ENCODE measurements at places on chromosomes 11 and 22. TPM values are rescaled to one million over a fixed set of nuclear protein-coding genes. Genes with fewer than 3 reads are reported as not detected.

DNA sequence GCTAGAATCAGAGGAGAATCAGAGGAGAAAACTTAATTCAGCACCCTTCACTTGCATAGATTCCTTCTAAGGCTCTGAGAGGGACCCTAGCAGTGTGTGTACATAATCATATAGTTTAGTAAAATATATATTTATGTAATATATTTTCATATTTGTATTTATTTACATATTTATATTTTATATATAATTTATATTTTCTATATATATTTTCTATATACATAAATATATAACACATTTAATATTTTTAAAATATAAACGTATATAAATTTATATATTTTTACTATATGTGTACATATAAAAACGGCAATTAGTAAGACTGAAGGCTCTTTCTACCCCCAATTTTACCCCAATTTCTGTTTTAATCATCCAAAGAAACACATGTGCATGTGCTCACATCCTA lies 80.3 kb downstream of the NXPE2 start:
- DNase-seq = no peak

DNA sequence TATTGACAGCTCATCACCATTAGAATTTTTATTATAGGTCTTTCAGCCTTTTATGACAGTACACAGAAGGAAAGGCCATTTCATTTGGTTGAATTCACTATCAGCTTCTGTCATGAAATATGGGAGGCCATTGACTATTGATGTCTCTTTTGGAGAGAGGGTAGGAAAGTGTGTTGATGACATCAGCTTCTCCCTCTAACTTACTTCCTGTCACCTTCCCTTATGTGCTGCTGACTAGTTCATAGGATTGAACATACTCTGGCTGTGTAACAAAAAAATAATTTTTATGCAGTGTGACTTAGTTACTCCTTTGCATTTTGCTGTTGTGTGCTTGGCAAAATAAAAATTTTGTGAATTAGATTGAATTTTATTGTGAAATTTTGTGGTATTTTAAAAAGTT lies 769.2 kb downstream of the METTL15 start:
- DNase-seq = no peak

DNA sequence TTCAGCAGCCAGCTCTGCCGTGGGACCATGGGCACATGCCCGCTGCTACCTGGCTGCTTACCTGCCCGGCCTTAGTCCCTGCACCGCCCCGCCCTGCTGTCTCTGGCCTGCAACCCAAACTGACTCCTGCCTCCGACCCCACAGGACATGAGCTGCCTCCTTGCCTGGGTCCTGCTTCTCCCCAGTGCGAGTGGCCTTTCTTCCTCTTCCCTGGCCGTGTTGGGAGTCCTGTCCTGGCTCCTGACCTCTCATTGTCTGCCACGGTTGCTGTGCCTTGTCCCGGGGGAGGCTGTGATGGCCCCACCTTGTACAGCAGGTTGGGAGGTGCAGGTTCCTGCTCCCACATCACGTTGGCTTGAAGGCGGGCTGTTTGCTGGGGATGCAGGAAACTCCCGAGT lies 370.0 kb downstream of the TBC1D22A start:
- no peak for DNase-seq

DNA sequence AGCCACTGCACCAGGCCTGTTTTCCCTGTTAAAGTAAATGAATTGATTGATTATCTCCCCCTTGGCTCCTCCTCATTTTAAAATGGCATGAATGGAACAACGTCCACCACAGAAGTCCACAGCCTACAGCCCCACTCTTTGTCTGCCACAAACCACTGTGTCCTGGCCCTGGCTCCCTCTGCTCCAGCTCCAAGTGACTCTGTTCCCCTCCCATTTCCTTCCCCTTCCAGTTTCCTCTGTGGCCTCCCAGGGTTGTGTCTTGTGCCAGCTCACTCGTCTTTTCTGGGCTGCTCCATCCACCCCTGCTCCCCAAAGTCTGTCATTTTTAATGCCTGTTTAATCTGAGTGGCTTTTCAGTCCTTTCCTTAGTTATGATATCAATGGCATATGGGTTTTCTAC lies 52.4 kb upstream of the CD5 start:
- no peak for DNase-seq

GRCh38 chr11:125886997-125887372 lies 483 bp upstream of the HYLS1 start:
- no peak for DNase-seq

- DNase-seq = no peak
Measured at GRCh38 chr11:121067453-121067852, 33.6 kb upstream of the TECTA start.

DNA sequence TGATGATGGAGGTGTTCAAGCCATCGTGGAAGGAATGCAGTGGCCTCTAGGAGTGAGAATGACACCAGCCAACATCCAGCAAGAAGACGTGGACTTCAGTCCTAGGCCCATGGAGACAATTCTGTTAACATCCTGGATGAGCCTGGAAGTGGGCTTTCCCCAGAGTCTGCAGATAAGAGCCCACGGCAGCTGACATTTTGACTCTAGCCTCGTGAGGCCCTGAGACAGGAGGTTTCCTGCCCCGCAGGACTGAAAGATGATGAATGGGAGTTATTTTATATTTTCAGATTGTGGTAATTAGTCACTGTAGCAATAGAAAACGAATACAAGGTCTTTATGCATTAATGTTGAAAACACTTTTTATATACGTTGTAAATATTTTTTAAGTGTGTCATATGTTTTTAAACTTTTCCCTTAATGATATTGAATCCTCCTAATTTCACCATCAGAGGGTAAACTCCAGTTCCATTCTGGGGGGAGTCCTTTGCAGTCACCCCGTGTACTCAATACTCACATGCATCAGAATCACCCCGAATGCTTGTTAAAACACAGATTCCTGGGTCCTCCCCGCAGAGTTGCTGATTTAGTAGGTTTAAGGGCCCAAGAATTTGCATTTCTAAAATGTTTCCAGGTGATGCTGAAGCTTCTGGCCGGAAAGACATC lies 570 bp upstream of the TPCN2 start:
- DNase-seq = no peak

DNA sequence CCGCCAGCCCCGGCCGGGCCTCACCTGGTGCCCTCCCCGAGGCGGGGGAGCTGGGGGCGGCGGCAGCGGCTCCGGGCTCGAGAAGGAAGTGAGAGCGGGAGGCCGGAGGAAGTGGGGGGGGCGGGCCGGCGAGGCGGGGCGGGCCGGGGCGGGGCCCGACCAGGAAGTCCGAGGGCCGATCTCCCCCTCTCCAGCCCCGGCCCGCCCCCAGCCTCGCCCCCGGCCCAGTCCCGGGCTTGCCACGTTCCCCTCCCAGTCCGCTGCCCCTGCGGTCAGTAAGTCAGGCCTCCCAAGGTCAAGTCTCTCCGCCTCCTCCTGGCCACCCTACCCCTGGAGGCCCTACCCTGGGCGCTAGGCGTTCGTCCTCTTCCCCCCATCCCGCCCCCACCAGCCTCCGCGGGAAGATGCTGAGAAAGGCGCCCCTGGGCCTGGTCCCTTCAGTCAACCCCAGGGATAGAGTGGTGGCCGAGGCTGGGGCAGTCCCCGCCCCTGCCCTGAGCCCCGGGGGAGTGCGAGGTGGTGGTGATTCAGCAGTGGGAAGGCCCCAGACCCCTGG lies at the start of gene RHOG:
RHOG (minus strand) TSS at position 90 of the 556 bp plus-strand sequence. CDS start 12,821 bp downstream, outside the sequence.
- peak; percentile 47 for DNase-seq

GRCh38 chr22:37098976-37099591 lies 10.4 kb downstream of the TMPRSS6 start:
- no peak for DNase-seq

DNA sequence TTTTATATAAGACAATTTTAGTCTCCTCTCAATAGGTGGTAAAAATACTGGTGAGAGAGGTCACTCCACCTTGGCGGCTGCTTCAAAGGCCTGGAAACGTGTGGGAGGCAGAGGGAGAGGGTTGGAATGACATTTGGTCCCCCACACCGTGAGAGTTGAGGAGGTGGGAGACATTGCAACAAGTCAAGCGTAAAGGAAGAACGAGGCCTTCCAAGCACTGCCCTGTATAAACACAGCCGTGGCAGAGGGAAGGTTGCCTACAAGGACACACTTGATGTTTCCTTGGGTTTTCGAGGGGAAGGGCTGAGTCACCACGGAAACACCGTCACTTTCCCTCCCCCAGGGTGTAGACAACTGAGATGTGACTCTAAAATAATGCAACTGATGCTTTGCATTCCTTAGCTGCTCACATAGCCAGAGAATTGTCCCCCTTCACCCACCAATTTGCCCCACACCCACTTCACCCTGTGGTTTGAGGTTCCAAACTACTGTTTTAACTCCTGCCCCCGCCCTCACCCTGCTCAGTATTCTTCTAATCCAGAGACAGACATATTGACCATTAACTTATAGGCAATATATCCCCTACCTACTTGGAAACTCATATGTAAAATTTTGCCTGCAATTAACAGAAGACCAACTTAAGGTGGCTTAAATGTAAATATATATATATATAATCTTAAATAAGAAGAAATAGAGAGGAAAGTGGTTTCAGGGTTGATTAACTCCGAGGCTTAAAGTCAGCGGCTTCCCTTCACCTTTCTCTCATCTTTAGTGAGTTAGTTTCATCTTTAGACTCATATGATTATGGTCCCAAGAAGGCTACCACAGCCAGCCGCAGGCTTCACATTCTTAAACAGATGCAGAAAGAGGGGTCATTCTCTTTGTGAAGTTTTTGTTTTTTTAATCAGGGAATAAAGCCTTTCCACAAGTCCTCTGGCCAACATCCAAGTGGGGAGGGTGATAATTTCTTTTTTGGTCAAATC lies 54.1 kb upstream of the BDNF start:
- no peak for DNase-seq

DNA sequence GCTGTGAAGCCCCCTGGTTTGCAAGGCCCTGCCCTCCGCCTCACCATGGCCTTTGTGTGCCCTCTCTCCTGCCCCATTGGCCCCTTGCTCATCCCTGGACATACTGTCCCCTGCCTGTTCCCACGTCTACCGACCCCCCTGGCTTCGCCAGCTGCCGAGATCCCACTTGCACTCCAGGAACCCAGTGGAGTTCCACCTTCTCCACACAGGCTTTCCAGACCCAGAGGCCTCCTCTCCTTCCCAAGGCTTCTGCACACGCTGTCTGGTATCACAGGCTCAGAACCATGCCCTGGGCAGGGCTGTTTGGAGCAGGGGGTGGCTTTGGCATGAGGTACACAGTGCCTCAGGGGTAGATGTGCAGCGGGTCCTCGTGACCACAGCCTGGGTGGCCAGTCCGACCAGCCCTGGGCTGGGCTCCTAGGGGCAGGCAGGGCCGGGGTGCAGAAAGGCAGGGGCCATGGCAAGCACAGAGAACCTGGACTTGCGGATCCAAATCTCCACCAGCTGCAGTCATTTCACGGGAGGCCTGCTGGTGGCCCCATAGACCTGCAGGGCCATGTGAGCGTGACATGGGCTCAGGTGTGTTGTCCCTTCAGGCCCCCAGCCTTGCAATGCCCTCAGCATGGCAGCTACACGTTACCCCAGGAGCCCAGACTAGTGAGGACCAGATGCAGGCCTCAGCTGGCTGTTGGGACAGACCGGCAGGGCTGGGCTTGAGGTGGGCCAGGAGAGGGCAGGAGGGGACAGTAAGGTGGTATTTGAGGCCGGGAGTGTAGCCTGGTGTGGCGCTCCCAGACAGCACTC lies 9.5 kb downstream of the GRK2 start:
- DNase-seq = no peak

- peak; percentile 41 for DNase-seq
Measured at GRCh38 chr11:61587951-61588727, 7.3 kb upstream of the SYT7 start.

GRCh38 chr11:128394431-128395089 lies 192.8 kb downstream of the ETS1 start:
- no peak for DNase-seq

GRCh38 chr11:98710986-98711385 lies 309.8 kb upstream of the CNTN5 start:
- DNase-seq = no peak

GRCh38 chr11:113091481-113091780 lies 130.2 kb downstream of the NCAM1 start:
- no peak for DNase-seq

- DNase-seq = no peak
Measured at GRCh38 chr22:37334859-37335805, 52.8 kb downstream of the CYTH4 start.

GRCh38 chr11:66150140-66150539 lies 80.1 kb downstream of the PACS1 start:
- DNase-seq = no peak

- DNase-seq = no peak
Measured at GRCh38 chr11:122814401-122814800, 23.9 kb upstream of the CRTAM start.

DNA sequence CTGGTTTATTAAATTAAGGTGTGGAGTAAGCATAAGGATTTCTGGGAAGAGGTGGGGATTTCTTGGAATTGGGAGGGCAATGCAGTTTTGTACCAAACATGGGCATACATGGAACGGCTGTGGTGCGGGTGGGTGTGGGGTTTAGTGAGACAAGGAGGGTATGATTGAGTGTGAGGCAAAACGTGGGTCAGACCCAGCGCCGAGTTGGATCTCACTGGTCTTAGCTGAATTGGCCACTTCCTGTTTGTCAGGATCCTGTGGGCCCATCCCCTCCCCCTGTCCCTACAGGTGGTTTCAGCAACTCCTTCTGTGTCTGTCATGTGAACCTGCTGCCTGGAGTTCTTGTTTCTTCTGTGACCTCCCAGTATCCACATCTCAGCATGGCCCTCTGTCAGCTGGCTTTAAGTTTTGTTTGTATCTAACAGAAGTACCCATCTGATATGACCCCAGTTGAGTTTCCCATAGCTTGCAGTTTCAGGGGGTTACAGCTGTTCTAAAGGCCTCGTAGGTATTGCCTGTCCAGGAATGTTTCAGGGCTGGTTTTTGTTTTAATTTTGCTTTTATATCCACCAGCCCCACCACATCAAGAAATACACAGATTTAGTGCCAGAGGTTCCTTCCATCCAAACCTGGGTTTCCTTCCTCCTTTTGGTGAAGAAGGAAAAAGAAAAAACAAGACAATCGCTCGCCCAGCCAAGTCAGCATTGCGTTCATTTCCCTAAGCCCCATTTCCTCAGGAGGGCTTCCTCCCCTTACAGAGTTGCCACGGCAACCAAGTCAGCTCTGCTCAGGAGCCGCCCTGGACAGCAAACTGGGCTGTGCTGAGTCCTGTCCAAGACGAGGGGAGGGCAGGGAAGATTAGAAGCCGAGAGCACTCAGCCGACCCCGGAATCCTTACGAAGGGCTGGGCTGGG lies 6.0 kb downstream of the APOL1 start:
- no peak for DNase-seq

Gene RAG2
- not detected for total RNA-seq

Gene KRTAP5-2
- total RNA-seq = not detected

Gene MMP3
- total RNA-seq = not detected

Gene SSTR3
- 30.4 TPM for total RNA-seq

Gene TREH
- total RNA-seq = not detected

Gene APOA5
- not detected for total RNA-seq

Gene MS4A3
- total RNA-seq = not detected

Gene UBXN1
- 207 TPM for total RNA-seq

Gene MYEOV
- not detected for total RNA-seq

Gene CRYBB3
- not detected for total RNA-seq

Gene SMTNL1
- total RNA-seq = not detected
